ENCODE measurements at places on chromosomes 5 and 9. TPM values are rescaled to one million over a fixed set of nuclear protein-coding genes. Genes with fewer than 3 reads are reported as not detected.

GRCh38 chr5:168427224-168427623 is 59.0 kb upstream of the RARS1 start:
- no peak overlapping the region for H3K4me3 ChIP-seq
- DNase-seq: no peak
- peaks cover 5% of the 10 kb centered on the region for H3K27me3 ChIP-seq
- no peaks in the 10 kb centered on the region for H3K36me3 ChIP-seq
- no peak overlapping the region for H3K27ac ChIP-seq

GRCh38 chr5:179267671-179268083 is 77.6 kb downstream of the ADAMTS2 start:
- H3K4me1 ChIP-seq: no peaks in the 10 kb centered on the region
- H3K36me3 ChIP-seq: no peaks in the 10 kb centered on the region
- H3K4me3 ChIP-seq: no peak overlapping the region
- no peak overlapping the region for H3K27ac ChIP-seq

GRCh38 chr5:136811551-136811950 is 446.2 kb upstream of the TRPC7 start:
- DNase-seq: no peak
- no peaks in the 10 kb centered on the region for H3K4me1 ChIP-seq
- H3K4me3 ChIP-seq: no peak overlapping the region
- H3K27ac ChIP-seq: no peak overlapping the region

- H3K4me1 ChIP-seq: no peaks in the 10 kb centered on the region
- DNase-seq: no peak
- no peak overlapping the region for H3K4me3 ChIP-seq
- H3K36me3 ChIP-seq: no peaks in the 10 kb centered on the region
- no peak overlapping the region for H3K27ac ChIP-seq
Measured at GRCh38 chr5:154562244-154562880, 84.3 kb upstream of the HAND1 start.

GRCh38 chr5:4313138-4313537 is 717.5 kb downstream of the IRX1 start:
- H3K36me3 ChIP-seq: no peaks in the 10 kb centered on the region
- no peaks in the 10 kb centered on the region for H3K27me3 ChIP-seq
- no peaks in the 10 kb centered on the region for H3K4me1 ChIP-seq
- H3K4me3 ChIP-seq: no peak overlapping the region

- H3K4me1 ChIP-seq: peaks cover 3% of the 10 kb centered on the region
- H3K4me3 ChIP-seq: peak within 1 kb of the TSS; percentile 75
- peaks cover 15% of the 10 kb centered on the region for H3K27me3 ChIP-seq
- no peaks in the 10 kb centered on the region for H3K36me3 ChIP-seq
Measured at GRCh38 chr5:151020304-151021110, at the start of gene GPX3. Gene GPX3, plus strand, starts transcription at chr5:151020591. Its CDS starts 64 bp downstream, at chr5:151020655.

GRCh38 chr5:150122536-150123481 is 32.8 kb downstream of the PDGFRB start:
- no peak for DNase-seq
- H3K4me1 ChIP-seq: no peaks in the 10 kb centered on the region
- H3K27me3 ChIP-seq: no peaks in the 10 kb centered on the region
- H3K36me3 ChIP-seq: no peaks in the 10 kb centered on the region

GRCh38 chr5:86679529-86679928 is 61.8 kb downstream of the COX7C start:
- no peaks in the 10 kb centered on the region for H3K27me3 ChIP-seq
- no peaks in the 10 kb centered on the region for H3K4me1 ChIP-seq
- DNase-seq: no peak
- no peaks in the 10 kb centered on the region for H3K36me3 ChIP-seq
- H3K27ac ChIP-seq: no peak overlapping the region
- H3K4me3 ChIP-seq: no peak overlapping the region

GRCh38 chr9:134518004-134518606 is 123.5 kb upstream of the COL5A1 start:
- H3K27me3 ChIP-seq: peaks cover 22% of the 10 kb centered on the region
- no peaks in the 10 kb centered on the region for H3K36me3 ChIP-seq
- no peak overlapping the region for H3K4me3 ChIP-seq
- H3K27ac ChIP-seq: no peak overlapping the region
- DNase-seq: no peak
- no peaks in the 10 kb centered on the region for H3K4me1 ChIP-seq

DNA sequence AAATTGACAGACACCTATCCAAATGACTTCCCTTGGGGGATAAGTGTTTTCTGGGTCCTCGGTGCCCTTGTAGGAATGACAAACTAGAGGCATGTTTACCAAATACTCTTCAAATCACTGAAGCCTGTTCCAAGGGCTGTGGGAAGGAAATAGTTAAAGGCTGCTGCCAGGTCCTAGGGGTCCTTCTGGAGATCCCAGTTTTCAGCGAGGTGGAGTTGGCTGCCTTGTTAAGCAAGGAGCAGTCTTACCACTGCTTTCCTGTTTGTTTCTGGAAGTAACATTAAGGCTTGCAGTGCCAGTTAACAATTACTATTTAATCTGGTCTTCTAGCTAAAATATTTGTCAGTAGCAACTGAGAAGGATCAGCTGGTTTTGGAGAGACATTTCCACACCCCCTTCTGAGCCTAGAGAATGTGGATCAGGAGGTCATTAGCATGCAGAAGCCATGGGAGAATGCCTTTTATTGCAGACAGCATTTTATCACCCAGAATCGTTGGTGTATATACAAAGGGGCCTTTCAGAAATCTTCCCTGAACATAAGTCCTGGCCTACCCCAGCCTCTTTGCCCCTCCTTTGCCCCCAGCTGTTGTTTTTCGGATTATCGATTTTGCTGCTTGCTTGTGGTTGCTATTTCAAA is 238.8 kb downstream of the DMAC1 start:
- no peaks in the 10 kb centered on the region for H3K27me3 ChIP-seq
- H3K4me1 ChIP-seq: peaks cover 2% of the 10 kb centered on the region
- no peak for DNase-seq

DNA sequence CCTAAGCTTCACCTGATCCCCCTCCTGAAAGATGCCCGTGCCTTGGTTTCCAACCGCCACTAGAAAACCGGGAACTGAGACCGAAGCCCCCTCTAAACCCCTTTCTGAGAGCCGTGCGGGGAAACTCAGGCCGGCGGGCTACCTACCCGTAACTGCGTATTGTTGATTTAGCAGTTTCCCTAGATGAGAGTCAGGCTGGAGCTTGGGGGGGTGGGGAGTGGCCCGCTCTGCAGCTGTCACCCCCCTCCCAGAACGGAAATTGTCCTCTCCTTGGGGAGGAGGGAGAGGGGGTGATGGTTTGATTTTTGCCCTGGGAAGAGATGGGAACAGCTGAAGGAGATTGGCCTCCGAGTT is 2.5 kb downstream of the CXXC5 start:
- H3K4me3 ChIP-seq: peak overlapping the region; percentile 51
- peaks cover 68% of the 10 kb centered on the region for H3K4me1 ChIP-seq
- H3K27me3 ChIP-seq: no peaks in the 10 kb centered on the region
- no peak overlapping the region for H3K27ac ChIP-seq
- no peaks in the 10 kb centered on the region for H3K36me3 ChIP-seq

DNA sequence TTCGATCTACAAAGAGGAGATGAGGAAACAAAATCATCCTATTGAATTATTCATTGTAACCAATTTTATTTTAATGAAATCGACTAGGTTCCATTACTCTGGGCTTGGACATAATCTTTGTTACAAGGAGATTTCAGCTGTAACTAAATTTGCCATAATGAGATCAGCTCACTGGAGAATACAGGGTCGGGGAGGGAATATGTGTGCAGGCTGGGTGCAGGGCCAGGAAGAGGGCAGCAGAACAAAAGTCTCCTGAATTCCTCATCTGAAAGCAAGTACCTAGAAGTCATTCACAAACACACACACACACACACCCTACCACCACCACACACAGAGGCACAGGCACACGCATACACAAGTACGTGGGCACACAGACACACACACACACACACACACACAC is 151.2 kb downstream of the PAPPA start:
- no peak overlapping the region for H3K4me3 ChIP-seq
- H3K27ac ChIP-seq: no peak overlapping the region
- no peaks in the 10 kb centered on the region for H3K27me3 ChIP-seq
- no peaks in the 10 kb centered on the region for H3K36me3 ChIP-seq
- DNase-seq: no peak
- no peaks in the 10 kb centered on the region for H3K4me1 ChIP-seq

- no peaks in the 10 kb centered on the region for H3K27me3 ChIP-seq
- no peak for DNase-seq
- H3K4me3 ChIP-seq: no peak overlapping the region
- no peak overlapping the region for H3K27ac ChIP-seq
- H3K36me3 ChIP-seq: no peaks in the 10 kb centered on the region
- no peaks in the 10 kb centered on the region for H3K4me1 ChIP-seq
Measured at GRCh38 chr5:168020542-168021294, 270.7 kb upstream of the WWC1 start.

DNA sequence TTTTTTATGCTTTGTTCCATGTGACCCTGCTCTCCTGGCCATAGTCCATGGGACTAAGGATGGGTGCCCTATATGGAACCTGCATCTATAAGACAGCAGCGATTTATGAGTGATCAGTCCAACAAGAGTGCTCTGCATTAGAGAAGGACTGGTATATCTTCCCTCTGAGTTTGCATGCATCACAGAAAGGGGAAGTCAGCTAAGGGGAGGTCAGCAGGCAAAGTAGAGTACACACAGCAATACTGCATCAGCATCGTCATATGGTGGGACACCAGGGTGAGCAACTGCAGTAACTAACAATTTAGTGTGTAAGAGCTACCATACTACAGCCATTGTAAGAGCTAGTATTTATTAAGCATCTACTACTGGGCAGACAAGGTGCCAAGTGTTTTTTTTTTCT is 311.3 kb downstream of the NDUFS4 start:
- no peak overlapping the region for H3K4me3 ChIP-seq
- DNase-seq: no peak
- H3K4me1 ChIP-seq: no peaks in the 10 kb centered on the region
- no peaks in the 10 kb centered on the region for H3K36me3 ChIP-seq

DNA sequence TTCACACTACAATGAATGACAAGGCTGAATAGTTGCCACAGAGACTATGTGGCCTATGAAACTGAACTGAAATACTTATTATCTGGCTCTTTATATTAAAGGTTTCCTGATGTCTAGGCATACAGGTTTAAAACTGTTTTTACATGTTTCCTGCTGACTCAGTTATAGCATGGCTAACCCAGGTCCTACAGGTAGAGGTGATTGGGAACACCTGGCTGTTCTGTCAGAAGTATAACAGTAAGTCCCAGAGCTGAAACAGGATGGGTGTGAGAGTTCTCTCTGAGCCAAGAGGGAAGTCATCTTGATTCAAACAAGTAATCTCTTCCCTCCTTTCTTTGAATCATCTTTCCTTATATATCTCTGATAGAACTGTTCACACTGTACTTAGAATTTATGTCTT is 4.9 kb upstream of the ADGRV1 start:
- no peak overlapping the region for H3K27ac ChIP-seq
- no peak for DNase-seq
- no peaks in the 10 kb centered on the region for H3K4me1 ChIP-seq
- H3K4me3 ChIP-seq: no peak overlapping the region
- peaks cover 16% of the 10 kb centered on the region for H3K27me3 ChIP-seq

- H3K27me3 ChIP-seq: peaks cover 10% of the 10 kb centered on the region
- H3K4me1 ChIP-seq: no peaks in the 10 kb centered on the region
- no peaks in the 10 kb centered on the region for H3K36me3 ChIP-seq
- no peak overlapping the region for H3K4me3 ChIP-seq
- H3K27ac ChIP-seq: no peak overlapping the region
- DNase-seq: no peak
Measured at GRCh38 chr9:38251036-38251860, 141.3 kb upstream of the ALDH1B1 start.

GRCh38 chr9:138117836-138118235 is 240.3 kb downstream of the CACNA1B start:
- H3K27ac ChIP-seq: no peak overlapping the region
- no peaks in the 10 kb centered on the region for H3K36me3 ChIP-seq
- H3K4me3 ChIP-seq: no peak overlapping the region
- DNase-seq: no peak
- H3K4me1 ChIP-seq: no peaks in the 10 kb centered on the region
- H3K27me3 ChIP-seq: peaks cover 66% of the 10 kb centered on the region

DNA sequence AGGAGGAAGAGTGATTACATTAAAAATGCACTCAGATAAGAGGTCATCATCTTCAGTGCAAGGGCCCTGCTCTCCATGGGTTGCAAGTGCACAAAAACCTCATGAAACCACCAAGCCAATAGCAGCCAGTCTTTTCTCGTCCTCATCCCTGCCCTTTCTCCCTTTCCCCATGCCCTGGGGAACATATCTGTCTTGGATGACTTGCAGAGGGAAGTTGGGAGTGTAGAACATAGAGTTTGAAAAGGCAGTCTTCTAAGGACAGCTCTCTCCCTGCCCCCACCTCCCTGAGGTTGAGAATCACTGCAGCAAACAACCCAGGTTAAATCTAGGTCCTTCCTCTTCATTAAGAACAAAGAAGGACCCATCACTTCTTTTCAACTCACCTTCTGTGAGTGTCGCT is 22.0 kb downstream of the DDX31 start:
- H3K4me3 ChIP-seq: no peak overlapping the region
- peaks cover 21% of the 10 kb centered on the region for H3K36me3 ChIP-seq
- no peak for DNase-seq
- no peaks in the 10 kb centered on the region for H3K27me3 ChIP-seq
- H3K4me1 ChIP-seq: no peaks in the 10 kb centered on the region
- H3K27ac ChIP-seq: no peak overlapping the region

DNA sequence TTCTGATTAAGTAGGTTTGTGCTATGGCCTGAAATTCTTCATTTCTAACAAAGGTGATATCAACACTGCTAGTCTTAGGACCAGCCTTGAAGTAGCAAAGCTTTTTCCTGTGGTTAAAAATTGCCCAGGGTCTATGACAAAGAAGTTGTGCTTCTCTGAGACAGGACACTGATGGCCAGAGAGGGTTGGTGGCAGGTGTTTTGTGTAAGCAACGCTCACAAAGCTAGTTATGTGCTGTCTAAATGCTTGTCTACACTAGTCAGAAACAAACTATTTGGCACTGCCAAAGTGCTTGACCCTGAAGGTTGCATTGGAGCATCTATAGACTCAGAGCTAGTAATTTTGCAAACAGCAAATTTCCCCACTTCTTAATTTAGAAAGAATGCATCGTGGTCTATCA is 44.1 kb upstream of the SELENOP start:
- no peak overlapping the region for H3K4me3 ChIP-seq
- DNase-seq: no peak
- no peaks in the 10 kb centered on the region for H3K4me1 ChIP-seq

Gene ZDHHC12
- 31.9 TPM for total RNA-seq

Gene NMUR2
- total RNA-seq: not detected

Gene DEPDC1B
- 0.44 TPM for total RNA-seq

Gene SLC25A2
- total RNA-seq: 1.0 TPM

Gene TPPP
- 0.79 TPM for total RNA-seq

Gene CCDC187
- 0.20 TPM for total RNA-seq

Gene COL15A1
- total RNA-seq: not detected

Gene WHRN
- total RNA-seq: 11.4 TPM
